ENCODE measurements at places on chromosomes 4 and X.

DNA sequence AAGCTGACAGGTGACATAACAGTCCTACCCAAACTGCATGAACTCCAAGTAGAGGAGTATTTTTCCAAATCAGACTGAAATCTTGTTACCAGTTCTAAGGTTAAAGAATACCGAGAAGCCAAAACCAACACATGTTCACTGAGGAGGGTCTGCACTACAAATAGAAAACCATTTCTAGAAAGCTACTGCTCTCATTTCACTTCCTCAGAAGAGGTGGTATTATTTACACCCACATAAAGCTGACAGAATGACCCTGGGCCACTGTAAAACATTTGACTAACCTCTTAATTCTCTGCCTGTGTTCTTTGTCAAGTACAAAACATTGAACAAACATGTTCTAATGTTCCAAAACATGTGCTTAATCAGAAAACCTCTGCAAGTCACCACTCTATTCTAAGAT lies 95.8 kb downstream of the IQCM start:
- no peak for DNase-seq

- peak; percentile 12 for DNase-seq
Measured at GRCh38 chrX:119692191-119693039, 553 bp downstream of the SEPTIN6 start.

DNA sequence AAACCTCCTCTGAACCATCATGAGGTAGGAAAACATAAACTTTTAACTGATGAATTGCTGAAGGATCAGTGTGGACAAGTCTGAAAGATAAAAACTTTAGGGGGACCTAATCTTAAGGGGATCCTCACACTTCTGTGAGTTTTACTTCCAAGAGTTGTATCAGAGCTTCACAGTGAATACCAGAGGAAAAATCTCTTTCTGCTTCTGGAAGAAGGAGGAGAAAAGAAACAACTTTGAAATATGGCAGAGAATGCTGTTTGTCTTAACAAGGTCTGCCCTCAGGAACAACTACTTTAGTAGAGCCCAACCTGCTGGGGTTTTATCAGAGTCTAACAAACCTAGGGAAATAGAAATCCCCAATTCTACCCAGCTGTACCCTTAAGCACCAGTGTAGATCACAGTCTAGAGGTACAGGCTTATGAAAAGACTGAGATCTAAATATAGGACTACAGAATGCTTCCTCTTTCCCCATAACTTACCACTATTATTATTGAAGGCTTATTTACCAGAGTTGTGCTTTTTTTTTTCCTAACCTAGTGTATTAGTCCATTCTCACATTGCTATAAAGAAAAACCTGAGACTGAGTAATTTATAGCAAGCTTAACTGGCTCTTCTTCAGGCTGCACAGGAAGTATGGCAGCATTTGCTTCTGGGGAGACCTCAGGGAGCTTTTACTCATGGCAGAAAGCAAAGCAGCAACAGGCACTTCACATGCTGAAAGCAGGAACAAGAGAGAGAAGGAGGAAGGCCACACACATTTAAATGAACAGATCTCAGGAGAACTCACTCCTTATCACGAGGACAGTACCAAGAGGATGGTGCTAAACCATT lies 167.9 kb downstream of the CAMK2D start:
- DNase-seq: no peak

DNA sequence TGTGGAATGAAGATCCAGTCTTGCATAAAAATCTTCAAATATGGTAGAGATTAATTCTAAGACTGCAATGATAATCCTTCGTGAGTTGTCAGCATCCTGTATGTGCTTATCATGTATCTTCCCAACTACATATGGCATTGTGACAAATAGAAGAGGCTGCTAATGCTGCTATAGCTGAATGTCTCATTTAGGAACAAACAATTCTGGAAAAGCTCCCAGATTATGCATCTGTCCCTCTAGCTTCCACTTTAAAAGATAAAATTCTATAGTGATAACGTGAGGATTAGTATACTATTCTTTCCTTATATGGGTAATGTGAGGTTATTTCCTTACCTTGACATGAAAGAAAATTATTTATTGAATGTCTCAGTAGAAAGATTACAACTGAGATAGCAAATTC lies 930.9 kb downstream of the DMD start:
- DNase-seq: no peak

- peak; percentile 6 for DNase-seq
Measured at GRCh38 chrX:86806786-86807185, 658.5 kb downstream of the DACH2 start.

DNA sequence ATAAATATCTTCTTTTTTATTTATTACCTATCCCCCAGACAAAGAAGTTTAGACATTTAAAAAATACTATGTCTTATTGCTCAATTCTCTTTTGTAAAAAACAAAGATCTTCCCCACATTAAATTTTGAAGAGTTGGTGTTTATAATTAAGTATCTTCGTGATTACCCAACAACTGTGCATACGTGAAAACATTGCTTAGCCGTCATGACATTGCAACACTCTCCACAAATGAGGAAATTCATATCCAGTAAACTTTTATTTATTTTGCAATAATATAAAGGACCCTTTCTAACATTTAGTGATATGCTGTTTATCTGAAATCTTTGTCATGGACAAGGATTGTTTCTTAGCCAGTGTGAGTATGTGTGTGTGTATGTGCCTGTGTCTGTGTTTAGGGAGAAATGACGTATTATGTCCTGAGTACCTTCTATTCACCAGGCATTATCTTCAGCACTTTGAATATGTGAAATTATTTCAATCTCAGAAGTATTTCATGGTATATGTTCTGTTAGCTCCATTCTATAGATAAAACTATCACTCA lies 26.1 kb upstream of the EREG start:
- no peak for DNase-seq

GRCh38 chr4:141614878-141615586 lies 21.4 kb upstream of the IL15 start:
- no peak for DNase-seq

DNA sequence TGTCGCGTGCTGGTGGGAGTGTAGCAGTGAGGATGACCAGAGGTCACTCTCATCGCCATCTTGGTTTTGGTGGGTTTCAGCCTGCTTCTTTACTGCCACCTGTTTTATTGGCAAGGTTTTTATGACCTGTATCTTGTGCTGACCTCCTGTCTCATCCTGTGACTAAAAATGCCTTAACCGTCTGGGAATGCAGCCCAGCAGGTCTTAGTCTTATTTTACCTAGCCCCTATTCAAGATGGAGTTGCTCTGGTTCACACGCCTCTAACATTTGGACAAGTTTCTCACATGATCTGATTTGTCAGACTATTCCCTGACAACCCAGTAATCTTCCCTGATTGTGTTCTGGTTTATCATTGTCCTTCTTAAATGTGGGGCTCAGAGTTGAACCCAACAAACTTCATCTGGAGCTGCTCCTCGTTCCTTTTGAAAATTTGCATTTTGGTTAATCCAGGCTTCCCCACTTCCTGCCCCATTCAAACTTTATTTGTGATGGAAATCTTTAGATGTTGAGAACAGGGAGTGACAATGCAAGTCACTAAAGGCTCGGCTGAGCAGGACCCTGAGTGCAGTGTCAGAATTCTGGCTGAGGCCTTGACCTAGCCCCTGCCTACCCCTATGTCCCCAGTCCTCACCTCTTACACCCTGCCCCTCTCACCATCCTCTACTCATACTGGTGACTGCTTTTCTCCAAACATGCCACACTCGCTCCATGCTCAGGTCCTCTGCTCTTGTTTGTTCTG lies 226.8 kb downstream of the STIM2 start:
- no peak for DNase-seq

GRCh38 chr4:53541577-53542206 lies 49.6 kb downstream of the LNX1 start:
- peak; percentile 2 for DNase-seq

DNA sequence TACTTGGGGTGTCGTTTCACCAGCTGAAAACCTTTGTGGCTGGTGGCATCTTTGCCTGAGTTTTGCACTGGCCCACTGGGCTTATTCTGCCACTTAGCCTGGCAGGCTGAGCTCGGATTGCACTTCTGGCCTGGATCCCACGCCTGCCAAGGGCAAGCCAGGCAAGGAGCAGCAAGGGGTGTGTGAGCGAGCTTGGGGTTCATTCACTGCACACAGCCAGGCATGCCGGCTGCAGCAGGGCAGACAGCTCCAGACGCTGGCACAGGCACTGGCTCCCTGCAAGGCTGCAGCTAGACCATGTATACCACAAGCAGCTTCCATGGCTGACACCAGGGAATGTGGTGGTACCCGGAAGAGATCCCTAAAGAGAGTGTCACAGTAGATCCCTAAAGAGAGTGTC lies 476.3 kb downstream of the EPHA5 start:
- DNase-seq: no peak

- DNase-seq: no peak
Measured at GRCh38 chrX:10286195-10286594, 129.4 kb downstream of the CLCN4 start.

DNA sequence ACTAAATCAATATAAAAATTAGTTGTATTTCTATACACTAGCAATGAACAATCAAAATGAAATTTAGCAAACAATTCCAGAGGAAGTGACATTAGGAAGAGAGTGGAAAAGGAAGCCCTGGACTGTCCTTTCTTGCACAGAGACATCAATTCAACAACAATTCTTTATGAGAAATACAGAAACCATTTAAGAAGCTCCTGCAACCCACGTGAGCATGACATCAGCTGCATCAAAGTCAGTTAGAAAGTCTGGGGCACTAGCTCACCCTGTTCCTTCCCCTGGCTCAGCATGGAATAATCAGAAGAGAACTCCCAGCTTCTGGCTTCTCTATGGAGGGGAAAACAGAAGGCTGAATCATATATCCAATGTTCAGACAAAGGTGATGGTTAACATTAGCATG lies 48.6 kb upstream of the STARD8 start:
- no peak for DNase-seq

- no peak for DNase-seq
Measured at GRCh38 chr4:142743121-142743825, 102.8 kb downstream of the INPP4B start.

DNA sequence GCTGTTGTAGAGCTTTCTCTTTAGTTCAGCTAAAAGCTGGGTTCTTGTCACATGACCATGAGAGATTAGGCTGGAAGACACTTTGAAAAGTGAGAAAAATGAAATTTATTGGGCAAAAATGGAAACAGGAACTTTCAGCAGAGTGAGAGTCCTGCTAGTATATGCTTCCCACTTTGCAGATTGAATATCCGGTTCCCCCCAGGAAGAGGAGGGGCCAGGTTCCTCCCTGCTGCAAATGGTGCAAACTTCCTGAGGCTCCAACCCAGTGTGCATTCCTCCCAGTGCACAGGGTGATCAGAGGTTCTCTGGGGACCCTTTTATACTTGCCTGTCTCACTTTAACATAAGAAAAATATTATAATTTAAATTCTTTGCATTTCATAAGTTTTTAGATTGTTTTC lies 119.9 kb upstream of the SPIN4 start:
- no peak for DNase-seq

All from Caki2 (cell line).